Left colon (tissue), 2 donors: ENCODE measurements at places on chromosomes 6 and 20. TPM values are rescaled to one million over a fixed set of nuclear protein-coding genes. Genes with fewer than 3 reads are reported as not detected.

- no peak for DNase-seq
Observed at GRCh38 chr6:131305037-131305850, 170.0 kb downstream of the AKAP7 start.

DNA sequence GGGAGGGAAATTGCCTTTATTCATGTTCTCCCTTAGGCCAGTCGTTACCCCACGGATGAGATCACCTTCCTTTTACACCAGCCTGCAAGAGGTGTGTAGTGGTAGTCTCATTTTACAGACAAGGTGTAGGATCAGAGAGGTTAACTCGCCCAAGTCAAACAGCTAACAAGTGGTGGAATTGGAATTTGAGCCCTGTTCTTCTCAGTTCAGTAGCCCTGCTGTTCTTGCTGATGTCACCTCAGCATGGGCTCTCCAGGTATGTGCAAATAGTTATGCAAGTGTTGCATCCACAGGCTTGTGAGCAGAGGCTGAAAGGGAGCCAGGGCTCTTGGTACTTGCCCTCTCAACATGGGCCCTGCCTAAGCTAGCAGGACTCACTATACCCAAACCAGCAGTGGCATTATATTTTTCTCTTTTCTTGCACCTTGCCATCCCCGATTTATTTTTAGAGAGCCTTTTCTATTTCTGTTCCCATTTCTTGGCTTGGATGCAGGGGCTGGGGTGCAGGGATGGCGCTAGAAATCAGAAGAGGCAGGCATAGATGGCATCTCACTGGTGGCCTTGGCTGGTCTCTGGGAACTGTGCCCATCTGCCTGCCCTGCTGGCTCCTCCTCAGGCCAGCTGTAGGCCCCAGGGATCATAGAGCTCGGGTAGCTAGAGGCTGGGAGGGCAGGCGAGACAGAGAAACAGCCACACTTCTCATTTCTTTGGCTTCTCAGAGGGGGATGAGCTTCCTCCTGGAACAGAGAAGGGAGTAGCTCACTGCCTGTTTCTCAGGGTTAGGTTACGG, 18.2 kb downstream of the PPARD start:
- no peak for DNase-seq

GRCh38 chr20:35700625-35701148, 1.5 kb downstream of the ROMO1 start:
- no peak for DNase-seq

Gene HLA-DQB2
- total RNA-seq: 0.95 TPM

DNA sequence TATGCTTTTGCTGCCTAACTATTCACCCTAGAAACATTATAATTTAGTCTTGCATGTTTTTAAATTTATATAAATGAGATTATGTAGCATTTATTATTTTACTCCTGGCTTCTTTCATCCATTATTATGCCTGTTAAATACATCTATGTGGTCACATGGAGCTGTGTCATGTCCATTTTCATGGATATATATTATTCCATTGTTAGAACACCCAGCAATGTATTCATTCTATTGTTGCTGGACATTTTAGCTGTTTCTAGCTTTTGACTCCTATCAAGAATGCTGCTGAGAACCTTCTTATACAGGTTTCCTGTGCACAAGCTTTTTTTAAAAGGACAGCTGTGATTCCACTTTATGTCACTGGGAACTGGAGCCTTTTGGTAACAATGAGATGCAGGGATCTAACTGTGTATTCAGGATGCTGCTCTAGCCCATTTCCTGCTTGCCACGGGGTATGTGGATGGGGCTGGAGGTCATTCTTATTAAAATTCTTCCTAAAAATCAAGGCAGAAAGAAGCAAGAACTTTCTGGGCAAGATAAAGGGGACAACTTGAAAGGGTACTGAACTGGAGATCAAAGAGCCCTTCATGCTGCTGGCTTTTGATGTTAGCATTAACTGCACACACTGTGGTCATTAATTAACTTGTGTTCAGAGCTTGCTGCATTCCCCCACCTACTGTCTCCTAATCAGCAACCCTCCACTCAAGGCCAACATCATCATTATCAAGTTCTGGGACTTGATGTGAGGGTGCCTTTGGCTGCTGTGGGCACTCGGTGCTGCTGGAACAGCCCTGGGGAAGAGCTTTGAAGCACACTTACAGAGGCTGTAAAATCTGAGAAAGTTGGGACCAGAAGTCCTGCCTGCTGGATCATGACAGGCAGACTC, 96.6 kb upstream of the AKIRIN2 start:
- DNase-seq: no peak

Gene KIF25
- 0.27 TPM for total RNA-seq

DNA sequence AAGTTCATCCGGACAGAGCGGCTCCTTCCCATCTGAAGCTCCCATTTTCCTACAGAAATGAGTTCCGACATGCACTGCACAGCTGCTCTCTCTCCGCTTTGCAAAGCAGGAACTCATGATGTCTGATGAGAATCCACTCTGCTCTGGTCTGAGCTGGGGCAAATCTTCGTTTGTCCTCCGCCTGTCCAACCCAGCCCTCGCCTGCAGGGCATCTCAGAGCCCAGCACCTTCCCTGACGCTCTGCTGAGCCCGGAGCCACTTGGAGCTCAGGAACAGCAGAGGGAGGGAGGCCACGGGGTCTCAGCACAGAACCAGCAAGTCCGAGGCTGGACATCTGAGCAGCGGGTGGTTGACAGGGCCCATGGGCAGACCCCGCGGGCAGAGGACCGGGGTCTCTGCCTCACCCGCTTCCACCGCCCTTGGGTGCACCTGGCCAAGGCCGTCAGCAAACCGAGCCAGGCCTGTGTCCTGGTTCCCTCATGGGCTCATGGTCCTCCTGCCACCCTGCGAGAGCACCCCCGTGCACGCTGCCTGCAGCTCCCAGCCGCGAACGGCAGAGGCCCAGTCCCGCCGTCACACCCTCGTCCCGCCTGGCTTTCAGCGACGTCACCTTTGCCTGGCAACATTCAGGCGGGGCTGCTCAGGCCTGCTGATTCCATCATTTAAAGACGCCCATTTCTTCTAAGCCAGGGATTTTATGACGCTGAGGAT, 78.5 kb upstream of the BHLHE23 start:
- no peak for DNase-seq

DNA sequence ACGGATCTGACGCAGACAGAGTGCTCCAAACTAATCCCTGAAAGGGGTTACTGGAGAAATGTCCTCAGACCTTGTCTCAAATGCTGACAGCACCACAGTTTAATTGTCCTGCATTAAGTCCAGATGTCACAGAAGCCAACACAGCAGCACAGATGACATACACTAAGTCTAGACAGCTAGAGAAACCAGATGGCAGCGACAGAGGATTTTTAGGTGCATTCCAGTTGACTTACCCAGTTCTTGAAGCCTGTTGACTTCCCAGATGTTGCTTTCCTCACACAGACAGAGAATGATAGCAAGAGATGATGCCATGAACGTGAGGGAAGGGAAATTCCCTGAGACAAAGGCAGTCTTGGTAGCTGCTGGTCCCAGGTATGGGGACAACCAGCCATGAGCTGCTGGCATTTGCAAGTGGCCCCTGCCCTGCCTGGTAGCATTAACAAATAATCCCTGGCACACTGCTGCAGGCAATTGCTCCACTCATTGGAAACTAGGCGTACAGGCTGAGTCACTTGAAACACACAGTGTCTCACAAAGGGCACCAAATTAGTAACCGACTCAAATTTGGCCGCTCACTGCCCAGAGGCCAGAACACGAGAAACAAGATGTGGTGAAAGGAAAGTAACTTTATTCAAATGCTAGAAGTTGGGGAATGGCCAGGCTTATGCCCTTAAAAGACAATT, 52.2 kb downstream of the ADGB start:
- DNase-seq: no peak

GRCh38 chr6:154236646-154237301, 119.8 kb downstream of the IPCEF1 start:
- no peak for DNase-seq

DNA sequence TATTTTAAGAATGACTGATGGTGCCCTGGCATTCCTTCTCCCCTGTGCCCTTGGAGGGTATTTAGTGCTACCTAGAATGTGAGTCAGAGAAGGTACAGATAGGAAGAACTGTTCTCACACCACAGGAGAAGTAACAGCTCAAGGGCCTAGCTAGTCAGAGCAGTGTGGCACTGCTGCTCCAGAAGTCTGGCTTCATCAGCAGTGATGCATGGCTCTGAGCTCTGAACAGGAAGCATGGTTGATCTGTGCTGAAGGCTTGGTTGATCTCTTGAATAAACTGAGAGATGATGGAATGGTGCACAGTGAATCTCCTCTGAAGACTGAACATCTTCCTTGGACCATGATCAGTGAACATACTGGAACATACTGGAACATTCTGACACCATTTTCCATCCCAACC, 425.3 kb upstream of the SLC35B3 start:
- no peak for DNase-seq

DNA sequence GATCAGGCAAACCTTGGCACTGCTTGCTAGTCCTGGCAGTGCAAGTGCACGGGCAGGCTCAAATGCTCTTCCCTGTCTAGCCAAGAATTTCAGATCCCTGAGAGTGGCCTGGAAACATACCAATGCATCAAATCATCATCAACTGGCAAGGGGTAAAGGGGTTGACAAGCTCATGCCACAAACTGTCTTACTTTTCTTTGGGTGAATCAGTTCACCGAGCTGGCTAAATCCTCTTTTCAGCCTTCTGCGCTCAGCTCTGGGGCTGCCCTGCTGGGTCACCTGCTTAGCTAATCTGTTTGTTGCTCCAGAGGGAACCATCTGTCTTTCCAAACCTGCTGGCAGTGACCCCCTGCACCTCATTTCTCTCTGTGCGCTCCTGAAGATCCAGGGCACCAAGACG, 59.5 kb downstream of the LYRM4 start:
- DNase-seq: no peak
